ENCODE measurements at places on chromosomes 3 and 15.

DNA sequence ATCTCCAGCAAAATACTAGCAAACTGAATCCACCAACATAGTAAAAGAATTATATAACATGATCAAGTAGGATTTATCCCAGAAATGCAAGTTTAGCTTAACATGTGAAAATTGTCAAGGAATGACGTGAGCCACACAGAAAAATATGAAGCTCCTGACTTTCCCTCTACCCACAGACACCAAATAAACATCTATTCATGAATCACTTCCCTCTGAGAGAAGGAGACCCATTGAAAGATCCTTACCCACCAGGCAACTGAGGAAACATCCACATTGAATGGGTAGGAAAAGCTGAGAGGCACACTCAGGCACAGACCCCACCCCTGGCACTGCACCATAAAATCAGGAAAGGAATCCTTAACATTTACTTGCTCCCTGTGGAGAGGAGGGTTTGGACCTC is 102.2 kb upstream of the MANF start:
- no peak for DNase-seq

DNA sequence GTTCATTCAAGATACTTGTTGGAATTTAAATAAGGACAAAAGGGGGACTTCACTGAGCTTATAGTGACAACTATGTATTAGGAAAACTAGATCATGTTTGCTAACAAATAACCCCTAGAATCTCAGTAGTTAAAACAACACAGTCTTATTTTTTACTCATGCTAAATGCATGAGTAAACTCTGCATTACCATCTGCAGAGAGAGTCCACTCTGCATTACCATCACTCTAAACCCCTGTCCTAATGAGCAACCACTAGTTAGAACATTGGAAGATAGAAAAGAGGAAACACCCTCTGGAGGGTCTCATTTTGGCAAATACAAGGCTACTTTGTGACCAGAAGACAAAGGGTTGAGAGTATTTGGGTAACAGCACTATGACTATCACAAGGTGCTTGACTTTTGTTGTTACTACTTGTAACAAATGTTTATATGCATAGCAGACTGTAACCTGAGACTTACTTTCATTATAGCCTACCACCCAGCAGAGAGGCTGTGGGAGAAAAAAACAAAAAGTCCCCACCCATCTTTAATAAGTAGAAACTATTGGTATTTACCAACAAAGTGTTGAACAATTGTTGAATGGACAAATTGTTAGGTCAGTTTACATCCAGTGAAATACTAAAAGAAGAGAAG is 99.1 kb downstream of the OXSM start:
- no peak for DNase-seq

GRCh38 chr15:69092159-69092558 is 68.3 kb upstream of the GLCE start:
- no peak for DNase-seq

GRCh38 chr15:101233651-101234280 is 18.1 kb downstream of the CHSY1 start:
- DNase-seq: no peak

GRCh38 chr3:148847351-148847750 is 17.7 kb upstream of the CPA3 start:
- DNase-seq: no peak

- DNase-seq: no peak
Observed at GRCh38 chr3:108008931-108009639, 81.7 kb downstream of the CD47 start.

- DNase-seq: no peak
Observed at GRCh38 chr3:152760024-152760563, 74.8 kb upstream of the P2RY1 start.

DNA sequence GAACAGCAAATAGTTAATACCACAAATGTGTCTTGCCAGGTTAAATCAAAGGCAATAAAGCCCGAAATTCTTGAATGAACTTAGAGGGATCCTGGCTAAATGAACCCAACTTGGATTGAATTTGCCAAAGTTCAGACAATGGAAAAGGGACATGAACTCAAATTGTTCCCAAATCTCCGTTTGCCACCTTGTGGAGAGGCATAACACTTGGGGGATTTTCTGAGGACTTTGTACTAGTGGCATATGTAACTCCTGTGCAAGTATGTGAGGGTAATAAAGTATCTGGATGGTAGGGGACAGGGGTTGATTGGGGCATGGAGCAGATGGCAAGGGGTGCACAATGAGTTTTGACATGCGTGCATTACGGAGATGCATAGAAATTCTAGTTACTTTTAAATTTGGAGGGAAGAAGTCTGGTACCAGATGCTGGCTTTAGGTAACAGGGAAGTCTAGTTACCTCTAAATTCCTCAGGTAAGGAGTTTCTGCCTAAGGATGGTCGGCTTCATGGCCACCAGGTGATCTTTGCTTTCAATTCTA is 1.2 kb upstream of the TCAIM start:
- no peak for DNase-seq
